GM12891 (cell line): ENCODE measurements at places on chromosomes 11 and 22.

DNA sequence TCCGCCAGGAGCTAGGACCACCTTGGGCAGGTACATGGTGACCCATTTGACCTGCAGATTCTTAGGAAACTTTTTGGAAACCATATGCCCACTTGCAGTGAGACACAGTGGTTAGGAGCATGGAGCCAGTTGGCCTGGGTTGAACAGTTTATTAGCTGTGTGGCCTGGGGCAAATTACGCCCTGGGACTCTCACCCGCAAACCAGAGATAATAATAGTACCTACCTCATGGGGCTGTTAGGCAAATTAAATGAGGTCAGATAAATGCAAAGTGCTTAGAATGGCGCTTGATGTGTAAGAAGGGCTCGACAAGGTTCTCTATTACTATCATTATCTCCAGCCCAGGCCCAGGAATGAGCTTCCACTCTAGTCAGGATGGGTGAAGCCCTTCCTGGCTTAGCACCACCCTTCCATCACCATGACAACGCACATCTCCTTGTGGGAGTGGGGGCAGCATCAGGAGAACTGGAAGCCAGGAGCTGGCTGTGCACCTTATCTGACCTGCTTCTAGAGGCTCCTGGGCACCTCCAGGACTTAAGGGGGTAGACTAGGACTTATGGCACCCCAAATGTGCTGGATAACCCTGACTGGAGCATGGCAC is 5.1 kb downstream of the SYT12 start:
- no peak for DNase-seq

DNA sequence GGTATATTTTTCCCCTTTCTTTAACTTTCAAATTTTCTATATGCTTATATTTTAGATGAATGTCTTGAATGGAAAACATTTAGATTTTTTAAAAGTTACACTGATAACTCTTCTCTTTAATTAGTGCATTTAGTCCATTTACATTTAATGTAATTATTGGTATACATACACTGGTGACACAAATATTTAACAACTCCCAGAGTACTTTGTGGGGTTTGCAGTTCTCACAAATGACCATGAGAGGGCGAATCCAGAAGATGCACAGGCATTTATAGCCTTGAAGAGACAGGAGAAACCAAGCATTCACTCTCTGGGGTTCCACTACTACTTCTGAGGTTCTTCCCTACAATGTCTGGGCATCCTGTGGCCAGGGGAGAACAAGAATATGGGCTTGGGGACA is 125.1 kb downstream of the TIMP3 start:
- DNase-seq: no peak

DNA sequence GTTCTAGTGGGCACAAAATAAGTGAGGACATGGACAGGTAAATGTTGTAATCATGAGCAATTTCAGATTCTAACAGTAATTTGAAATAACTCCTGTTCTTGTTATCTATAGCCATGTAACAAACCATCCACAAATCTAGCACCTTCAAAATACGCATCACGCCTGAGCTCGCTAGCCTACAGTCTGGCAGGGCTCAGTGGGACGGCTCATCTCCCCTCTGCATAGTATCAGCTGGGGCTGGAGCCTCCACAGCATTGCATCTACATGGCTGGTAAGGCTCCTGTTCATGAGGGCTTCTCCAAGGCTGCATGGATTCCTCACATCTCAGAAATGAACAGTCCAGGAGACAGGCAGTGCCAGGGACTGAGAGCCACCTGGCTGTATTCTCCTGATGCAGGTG is 112.6 kb downstream of the KCNQ1 start:
- no peak for DNase-seq

- no peak for DNase-seq
Observed at GRCh38 chr11:99065121-99065520, 44.4 kb downstream of the CNTN5 start.
